ENCODE measurements at places on chromosomes 7 and 10.

DNA sequence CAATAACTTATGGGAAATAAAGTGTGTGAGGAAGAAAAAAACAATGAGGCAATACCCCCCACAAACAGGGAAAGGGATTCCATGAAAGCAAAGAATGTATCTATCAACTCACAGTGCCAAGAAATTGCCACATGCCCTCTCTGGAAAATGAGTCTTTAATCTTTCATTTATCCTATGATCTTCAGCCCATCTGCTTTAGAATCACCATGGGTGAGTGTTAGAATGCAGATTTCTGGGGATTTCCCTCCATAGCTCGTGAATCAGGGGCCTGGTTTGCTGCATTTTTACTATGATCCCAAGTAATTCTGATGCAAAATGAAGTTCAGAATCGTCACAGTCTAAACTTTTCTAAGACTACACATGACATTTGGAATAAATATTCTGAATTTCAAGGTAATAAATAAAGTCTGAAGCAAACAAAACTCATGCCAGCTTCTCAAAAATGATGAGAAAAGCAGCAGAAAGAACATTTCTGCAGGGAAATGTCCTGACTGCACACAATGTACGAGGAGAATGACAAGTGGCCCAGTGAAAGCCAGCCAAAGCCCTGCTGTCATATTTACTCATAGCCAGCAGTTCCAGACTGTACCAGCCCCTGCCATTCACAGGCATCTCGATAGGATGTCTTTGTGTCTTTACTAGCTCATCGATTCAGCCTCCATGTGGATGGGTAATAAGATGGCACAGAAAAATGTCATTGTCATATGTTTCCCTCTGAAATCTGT lies 167.1 kb downstream of the ELMO1 start:
- no peak for DNase-seq

- no peak for DNase-seq
Observed at GRCh38 chr7:43198016-43198415, 85.6 kb downstream of the HECW1 start.

DNA sequence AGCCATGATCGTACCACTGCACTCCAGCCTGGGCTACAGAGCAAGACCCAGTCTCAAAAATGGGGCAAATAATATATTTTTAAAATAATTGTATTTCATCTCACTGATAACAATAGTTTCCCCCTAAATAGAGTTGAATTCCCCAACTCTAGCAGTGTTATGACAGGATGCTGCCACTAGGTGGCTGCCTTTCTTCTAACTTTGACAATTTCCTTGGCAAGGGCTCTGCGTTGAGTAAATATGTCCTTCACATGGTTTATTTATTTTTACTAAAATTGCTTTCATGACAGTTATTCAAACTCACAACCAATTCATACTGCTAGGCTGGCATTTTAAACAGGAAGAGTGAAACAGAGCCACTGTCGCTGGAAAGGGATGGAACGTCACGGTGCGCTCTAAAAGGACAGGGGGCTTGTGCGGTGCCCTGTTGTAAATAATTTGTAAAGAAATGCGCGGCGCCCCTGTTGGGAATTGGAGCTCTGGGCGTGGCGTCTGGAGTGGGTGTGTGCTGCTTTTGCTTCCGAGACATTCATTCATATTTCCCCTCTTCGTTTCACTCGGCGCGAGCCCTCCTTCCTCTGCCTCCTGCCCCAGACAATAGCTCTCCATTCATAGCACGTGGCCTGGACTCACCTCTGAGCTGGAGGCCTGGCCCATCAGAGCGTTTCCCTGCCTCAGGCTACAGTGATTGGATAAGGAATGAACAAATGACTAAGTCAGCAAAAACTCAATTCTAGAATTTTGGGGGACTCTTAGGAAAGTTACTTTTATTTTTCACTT lies 20.5 kb upstream of the PITRM1 start:
- DNase-seq, result no peak

- peak; percentile 67 for DNase-seq
Observed at GRCh38 chr7:43905956-43906330, 453 bp downstream of the URGCP start.

Data from suprapubic skin (tissue), 4 donors.